ENCODE measurements at places on chromosomes 11 and 22.

- DNase-seq, result peak; percentile 82
Observed at GRCh38 chr22:42300259-42301076, 30.0 kb upstream of the TCF20 start.

DNA sequence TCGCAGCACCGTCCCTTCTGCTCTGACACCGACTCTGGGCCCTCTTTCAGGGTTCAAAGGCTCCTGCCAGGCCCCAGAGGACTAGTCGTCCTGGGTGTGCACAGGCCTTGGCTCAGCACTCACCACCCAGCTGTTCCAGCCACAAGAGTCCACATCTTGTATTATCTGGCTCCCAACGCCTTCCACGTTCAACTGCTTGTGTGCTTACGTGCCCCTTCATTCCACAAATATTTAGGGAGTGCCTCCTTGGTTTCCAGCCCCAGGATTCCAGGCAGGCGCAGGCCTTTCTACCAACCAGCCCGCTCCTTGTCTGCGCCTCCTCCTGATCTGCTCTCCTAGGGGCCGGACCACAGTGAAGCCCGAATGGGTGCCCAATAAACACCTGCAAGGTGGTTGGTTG lies 70.9 kb downstream of the SCUBE1 start:
- DNase-seq, result no peak

DNA sequence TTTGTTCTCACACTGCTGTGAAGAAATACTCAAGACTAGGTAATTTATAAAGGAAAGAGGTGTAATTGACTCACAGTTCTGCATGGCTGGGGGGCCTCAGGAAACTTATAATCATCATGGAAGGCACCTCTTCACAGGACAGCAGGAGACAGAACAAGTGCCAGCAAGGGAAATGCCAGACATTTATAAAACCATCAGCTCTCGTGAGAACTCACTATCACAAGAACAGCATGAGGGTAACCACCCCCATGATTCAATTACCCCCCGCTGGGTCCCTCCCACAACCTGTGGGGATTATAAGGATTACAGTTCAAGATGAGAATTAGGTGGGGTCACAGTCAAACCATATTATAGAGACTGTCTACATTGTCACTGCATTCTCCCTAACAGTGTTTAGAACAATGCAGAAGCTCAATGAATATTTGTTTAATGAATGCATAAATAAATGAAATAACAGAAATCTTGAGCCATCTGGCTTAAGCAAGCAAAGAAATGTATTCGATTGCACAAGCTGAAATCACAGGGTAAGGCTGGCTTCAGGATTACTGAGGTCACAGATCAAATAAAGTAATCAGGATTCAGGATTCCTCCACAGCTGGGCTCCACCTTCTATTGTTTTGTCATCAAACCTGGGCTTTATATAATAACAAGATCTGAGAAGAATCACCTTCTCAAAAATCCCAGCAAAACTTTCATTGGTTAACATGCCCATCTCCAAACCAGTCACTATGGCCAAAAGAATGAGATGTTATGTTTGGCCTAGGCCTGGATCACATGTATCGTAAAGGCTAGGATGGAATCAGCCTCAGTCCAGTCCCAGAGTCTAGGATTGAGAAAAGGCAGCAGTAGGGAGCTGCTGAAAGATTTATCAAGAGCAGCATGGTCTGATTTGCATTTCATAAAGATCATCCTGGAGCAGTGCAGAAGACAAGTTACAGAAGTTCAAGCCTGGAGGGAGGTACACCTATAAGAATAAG lies 137.8 kb upstream of the UBASH3B start:
- DNase-seq, result no peak

GRCh38 chr22:17648569-17648968 lies 10.0 kb downstream of the BCL2L13 start:
- DNase-seq, result no peak

DNA sequence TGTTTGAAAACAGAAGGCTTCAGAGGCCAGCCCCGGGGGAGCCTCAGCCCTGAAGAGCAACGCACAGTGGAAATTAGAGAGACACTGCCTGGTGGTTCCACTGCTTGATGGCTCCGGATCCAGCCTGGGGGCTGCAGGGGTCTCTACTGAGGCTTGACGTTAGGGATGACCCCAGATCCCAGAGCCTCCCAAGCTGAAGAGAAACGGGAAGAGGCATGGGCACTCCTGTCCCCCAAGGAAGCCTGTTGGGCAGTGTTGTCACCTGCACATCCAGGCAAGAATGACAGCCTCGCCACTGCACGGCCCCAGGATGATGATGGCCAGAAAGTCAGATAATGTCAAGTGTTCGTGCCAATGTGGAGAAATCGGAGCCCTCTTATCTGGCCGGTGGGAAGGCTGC lies 56.8 kb upstream of the FGF3 start:
- DNase-seq, result no peak

DNA sequence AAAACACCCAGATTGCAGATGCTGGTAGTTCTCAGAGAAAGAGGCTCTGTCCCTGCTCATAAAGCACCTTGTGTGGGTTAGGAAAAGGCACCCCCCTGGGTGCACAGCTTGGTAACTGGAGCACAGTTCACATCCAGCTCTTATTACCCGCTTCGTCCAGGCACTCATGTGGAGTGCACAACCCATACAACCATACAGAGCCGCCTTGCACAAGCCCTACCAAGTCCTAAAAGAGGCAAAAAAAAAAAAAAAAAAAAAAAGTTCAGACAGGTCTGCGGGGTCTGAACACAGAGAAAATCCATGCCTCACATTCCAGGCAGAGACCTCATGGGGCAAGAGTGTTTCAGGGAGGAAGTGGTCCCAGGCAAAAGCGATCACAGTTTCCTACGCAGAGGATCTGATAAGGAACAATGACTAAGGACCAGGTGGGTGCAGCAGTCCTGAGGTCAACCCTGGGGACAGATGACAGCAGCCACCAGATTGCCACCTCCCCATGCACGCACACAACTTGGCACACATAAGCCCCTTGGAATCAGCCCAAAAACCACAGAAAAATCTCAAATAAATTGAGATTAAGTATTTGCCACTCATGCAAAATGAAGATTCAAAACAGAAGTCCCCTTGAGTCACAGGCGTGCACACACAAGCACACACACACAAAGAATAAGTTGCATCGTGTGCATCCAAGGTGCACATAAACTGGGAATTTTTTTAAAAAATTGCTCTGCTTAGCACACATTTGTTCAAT lies 12.3 kb downstream of the MB start:
- DNase-seq, result no peak

DNA sequence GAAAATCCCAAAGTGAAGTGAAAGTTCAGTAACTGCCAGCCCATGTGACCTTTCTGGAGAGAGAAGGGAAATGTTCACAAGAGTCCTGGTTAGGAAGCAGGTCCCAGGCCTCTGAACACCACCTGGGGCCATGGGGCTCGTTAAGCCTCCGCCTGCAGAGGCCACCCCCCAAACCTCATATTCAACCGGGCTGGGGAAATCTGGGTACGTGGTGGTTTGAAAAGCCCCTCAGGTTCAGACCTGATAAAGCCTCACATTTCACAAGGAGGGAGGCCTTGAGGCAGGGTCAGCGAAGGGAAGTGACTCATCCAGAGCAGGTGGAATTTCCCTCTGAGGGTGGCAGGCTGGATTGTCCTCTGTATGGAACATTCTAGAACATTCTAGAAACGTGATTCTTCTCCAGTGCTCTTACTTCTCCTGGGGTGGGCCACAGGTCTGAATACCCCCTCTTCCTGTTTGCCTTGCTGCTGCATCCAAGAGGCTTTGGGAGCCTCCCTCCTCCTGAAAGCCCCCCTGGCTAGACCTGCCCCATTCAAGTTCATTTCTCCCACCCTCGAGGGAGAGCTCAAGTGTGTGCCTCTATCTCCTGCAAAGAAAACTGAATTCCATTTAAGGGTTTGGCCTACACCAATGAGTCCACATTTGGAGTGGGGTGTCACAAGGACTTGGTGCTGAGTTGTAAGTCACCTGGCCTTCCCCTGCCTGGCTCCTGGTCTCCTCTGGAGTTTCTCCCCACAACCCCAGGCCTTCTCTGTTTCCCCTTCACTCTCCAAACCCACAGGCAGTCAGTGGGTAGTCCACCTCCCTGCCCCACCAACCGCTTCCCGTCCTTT lies 6.3 kb downstream of the FXYD2 start:
- DNase-seq, result peak; percentile 71

- no peak for DNase-seq
Observed at GRCh38 chr11:34523053-34523452, 9.5 kb upstream of the ELF5 start.

- no peak for DNase-seq
Observed at GRCh38 chr11:95035316-95035715, 10.3 kb downstream of the KDM4E start.

DNA sequence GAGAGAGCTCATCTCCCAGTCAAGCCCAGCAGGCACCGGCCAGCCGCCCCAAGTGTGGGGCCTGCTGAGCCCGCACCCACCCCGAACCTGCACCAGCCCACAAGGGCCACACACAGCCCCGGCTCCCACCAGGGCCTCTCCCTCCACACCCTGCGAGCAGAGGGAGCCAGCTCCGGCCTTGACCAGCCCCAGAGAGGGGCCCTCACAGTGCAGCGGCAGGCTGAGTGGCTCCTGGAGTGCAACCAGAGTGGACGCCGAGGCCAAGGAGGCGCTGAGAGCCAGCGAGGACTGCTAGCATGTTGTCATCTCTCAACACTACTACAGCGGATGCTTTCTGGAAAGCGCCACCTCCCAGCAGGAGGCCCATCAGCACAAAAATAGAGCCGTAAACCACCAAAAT lies 10.9 kb downstream of the DEFB108B start:
- DNase-seq, result no peak

DNA sequence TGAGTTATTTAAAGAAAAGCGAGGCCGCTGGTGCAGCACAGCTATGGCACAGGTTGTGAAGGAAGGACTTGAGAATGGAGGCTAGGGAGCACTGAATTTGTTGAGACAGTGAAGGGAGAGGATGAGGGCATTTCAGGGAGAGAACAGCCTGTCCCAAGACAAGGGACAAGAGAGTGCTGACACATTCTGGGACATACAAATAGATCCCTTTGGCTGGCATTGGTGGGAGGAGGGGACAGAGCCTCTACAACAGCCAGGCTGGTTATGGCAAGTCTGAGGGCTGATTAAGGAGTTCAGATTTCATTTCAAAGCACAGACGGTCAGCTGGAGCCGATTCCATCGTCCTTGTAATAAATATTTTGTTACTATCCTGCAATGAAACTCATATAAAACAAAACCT lies 1.7 kb upstream of the SLC29A2 start:
- no peak for DNase-seq

GRCh38 chr22:39220890-39221850 lies 23.6 kb downstream of the PDGFB start:
- no peak for DNase-seq

DNA sequence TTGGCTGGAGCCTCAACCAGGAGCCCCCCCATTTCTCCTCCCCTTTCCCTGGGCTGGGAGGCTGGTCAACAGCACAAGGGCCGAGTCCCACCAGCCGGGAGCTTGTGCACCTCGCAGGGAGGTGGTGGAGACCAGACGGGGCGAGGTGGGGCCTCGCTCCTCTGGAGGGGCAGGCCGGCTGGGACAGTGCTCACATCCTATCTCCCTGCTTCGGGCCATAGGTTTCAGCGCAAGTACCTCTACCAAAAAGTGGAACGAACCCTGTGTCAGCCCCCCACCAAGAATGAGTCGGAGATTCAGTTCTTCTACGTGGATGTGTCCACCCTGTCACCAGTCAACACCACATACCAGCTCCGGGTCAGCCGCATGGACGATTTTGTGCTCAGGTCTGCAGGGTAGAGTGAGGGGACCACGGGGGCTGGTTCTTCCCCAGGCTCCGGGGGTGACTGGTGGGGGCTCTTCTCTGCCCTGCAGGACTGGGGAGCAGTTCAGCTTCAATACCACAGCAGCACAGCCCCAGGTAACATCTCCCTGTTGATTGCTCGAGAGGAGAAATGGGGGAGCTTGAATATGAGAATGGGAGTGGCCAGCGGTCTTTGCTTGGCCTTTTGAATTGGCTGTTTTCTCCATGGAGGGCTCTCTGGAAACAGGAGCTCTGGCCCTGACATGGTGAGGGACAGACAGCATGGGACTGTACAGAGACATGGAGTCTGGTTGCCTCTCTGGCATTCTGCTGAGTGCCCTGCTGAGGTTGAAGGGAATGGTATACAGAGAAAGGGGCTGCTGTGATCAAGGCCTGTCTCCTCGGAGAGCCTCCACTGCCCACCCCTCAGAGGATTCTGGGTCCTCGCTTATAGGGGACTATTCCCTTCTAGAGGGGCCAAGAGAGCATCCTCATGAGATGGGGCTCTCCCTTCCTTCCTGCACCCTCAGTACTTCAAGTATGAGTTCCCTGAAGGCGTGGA lies 3.3 kb downstream of the SIDT2 start:
- DNase-seq, result no peak

GRCh38 chr11:111344032-111344431 lies 35.0 kb downstream of the POU2AF1 start:
- DNase-seq, result no peak

GRCh38 chr22:34763496-34763895 lies 302.5 kb upstream of the ISX start:
- no peak for DNase-seq

DNA sequence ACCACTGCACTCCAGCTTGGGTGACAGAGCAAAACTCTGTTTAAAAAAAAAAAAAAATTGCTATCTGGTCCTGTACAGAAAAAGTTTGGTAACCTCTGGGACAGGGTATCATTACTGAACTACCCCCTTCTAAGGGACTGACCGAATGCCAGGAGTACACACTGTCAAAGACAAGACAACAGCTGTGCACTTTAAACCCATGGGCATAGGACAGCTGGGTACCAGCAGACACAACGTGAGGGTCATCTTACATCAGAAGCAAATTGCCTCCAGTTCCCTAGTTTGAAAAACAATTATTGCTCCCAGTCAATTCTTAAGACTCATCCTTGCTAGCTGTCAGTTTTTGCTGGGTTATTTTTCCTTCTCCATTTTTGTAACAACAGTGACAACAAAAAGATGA lies 17.8 kb downstream of the CD59 start:
- DNase-seq, result no peak

DNA sequence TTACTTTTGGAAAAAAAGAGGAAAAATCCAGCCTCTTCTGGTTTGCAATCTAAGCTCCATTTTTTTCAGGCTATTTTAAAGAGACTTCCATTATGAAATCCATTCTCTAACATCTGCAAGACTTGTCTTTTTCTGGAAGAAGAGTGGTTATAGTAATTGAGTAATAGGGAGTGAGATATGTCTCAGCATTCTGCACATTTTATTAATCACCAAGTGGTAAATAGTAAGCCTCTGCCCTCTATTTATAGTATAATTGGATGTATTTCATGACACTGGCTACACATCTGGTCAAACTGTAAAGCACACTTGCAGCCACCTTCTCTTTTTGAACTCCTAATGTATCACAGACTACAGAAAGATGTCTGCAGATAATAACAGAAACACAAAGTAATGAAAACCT lies 391.1 kb downstream of the ETS1 start:
- no peak for DNase-seq

- no peak for DNase-seq
Observed at GRCh38 chr11:126518071-126518971, 162.8 kb downstream of the ST3GAL4 start.

Measured in GM13977 (cell line).